ENCODE measurements at places on chromosomes 3 and 15. TPM values are rescaled to one million over a fixed set of nuclear protein-coding genes. Genes with fewer than 3 reads are reported as not detected.

DNA sequence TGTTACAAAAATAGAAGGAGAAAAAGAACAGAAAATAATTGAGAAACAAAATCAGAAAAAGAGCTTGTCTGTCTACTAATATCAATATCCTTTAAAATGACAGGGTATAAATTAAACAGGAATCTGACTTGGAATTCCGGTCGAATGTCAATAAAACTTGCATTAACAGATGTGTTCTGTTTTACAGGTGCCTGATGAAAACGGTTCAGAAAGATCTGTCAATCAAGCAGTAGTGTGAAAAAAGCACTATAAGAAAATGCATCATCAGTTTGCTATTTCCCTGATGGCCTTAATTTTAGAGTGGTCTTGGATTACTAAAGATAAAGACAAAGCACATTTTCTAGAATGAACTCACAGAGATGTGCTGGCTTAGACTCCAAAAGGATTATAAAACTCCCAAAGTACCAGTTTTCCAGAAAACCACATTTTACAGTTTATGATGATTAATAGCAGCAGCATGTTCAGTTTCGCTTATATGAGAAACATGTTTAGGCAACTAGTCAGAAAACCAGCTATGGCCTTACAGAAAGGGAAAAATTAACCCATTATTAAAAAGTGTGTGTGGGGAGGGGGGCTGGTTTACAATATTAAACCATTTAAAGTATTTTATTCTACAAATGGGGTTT is 8.2 kb upstream of the C3orf38 start:
- no peak overlapping the region for H3K4me3 ChIP-seq
- peaks cover 3% of the 10 kb centered on the region for H3K36me3 ChIP-seq
- no peaks in the 10 kb centered on the region for H3K27me3 ChIP-seq
- no peak overlapping the region for H3K27ac ChIP-seq

- no peak overlapping the region for H3K4me3 ChIP-seq
- no peaks in the 10 kb centered on the region for H3K27me3 ChIP-seq
- no peak for DNase-seq
- peaks cover 45% of the 10 kb centered on the region for H3K4me1 ChIP-seq
These were observed 7.4 kb upstream of the LRRFIP2 start for GRCh38 chr3:37181756-37182155.

DNA sequence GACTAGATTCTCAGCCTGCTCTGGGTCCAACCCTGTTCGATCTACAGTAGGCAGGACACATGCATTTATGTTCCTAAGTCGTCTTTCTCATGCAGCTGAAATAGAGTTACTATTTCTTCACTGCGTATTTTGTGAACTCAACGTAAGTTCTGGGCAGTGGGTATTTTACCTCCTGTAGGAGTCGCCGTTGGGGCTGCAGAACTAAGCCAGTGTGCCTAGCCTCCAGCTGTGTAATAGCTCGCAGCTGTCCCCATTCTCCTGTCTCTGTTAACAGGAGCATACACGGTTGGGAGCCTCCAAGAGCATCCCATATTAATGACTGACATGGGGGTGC is 58.4 kb upstream of the HRH1 start:
- no peaks in the 10 kb centered on the region for H3K36me3 ChIP-seq
- no peak overlapping the region for H3K4me3 ChIP-seq
- H3K27ac ChIP-seq = no peak overlapping the region

CHRNA5 gene
- total RNA-seq = not detected

DNA sequence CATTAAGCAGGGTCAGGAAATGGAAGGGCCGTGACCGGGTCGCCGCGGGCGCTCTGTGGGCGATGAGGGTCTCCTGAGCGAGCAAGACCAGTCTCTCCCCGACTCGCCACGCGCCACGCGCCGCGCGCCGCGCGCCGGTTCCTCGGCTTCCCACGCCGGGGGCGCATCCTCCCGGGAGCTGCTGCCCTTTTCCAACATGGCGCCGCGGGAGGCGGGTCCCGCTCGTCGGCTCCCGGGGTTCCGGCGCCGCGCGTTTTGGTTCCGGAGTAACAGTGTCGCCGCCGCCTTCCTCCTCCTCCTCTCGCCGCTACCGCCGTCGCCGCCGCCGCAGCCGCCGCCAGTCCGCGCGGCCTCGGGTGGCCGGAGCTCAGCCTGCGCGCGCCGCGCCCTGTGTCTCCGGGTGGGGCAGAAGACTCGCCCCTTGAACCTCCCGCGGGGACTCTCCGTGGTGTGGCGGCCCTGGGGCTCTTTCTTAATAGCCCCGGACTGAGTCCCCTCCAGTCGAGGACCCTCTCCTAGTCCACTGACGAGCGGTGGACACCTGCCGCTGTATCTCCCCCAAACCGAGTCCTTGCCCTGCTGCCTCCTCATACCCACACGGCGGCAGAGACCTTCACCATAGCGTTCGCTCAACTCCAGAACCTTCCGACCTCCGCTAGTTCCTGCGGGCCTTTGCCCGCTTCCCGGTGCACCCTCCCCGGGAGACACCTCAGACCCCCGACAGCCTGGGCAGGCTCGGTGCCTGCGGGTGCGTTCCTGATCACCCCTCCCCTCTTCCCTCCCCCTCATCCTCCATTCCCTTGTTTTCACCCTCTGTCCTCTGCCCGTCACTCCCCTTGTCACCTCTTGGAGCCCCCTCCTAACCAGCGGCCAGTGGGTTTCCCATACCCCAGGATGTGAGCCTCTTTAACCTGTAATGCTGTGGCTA is at the start of gene MAP2K5:
Gene MAP2K5, plus strand, starts transcription at position 284 of the 928 bp plus-strand sequence. Its CDS starts 633 bp downstream, at position 917.
- H3K27me3 ChIP-seq = no peaks in the 10 kb centered on the region
- peak; percentile 85 for DNase-seq
- peak within 1 kb of the TSS; percentile 60 for H3K4me3 ChIP-seq
- peak within 1 kb of the TSS; percentile 85 for H3K27ac ChIP-seq

DNA sequence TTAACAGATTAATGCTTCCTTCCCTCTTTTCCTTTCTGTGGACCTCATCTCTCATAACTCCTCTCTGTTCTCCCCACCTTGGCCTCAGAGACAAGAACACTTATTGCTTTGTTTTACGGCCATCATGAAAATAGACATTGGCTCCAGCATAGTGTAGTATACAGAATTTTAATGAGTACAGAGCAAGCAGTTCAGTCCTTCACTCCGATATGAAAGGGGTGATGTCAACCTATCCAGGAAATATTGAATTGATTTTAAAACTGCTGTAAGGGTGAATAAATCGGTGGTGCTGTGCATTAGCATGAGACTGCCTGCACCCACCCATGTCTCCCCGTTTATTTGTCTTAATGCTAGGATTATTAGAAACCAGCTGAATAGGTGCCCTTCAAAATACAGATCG is 490.9 kb upstream of the TBL1XR1 start:
- no peaks in the 10 kb centered on the region for H3K4me1 ChIP-seq
- no peaks in the 10 kb centered on the region for H3K27me3 ChIP-seq
- H3K27ac ChIP-seq = no peak overlapping the region
- no peak overlapping the region for H3K4me3 ChIP-seq
- no peak for DNase-seq

- peaks cover 39% of the 10 kb centered on the region for H3K36me3 ChIP-seq
- no peaks in the 10 kb centered on the region for H3K27me3 ChIP-seq
- no peak for DNase-seq
- no peak overlapping the region for H3K4me3 ChIP-seq
These were observed 19.5 kb downstream of the SEC22C start for GRCh38 chr3:42562047-42562907.

DNA sequence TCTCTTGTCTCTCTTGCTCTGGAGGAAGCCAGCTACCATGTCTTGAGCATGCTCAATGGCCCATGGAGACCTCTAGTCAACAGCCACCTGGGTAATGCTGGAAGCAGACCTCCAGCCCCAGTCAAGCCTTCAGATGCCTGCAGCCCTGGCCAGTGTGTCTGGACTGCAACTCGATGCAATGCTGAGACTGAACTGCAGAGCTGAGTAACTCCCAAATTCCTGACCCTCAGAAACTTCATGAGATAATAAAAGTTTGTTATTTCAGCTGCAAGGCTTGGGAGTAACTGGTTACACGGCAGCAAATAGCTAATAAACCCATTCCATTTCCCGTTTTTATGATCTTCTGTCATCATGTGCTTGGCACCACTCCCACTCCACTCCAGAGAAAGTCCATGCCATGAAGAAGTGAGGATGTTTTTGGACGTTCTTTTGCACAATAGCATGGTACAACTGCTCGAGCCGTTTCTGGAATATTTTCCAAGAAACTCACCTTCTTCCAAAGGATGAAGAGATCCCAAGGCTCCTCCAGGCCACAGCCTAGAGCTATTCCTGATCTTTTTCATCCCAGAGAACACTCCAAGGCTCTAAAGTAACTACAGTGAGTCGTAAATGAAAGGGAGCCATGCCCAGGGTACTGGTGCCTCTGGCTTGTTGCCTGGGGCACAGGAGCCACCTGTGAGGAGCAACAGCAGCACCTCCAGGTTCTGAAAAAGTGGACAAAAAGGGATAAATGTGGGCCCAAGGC is 72.0 kb upstream of the KLF13 start:
- no peak overlapping the region for H3K4me3 ChIP-seq
- no peak overlapping the region for H3K27ac ChIP-seq
- no peaks in the 10 kb centered on the region for H3K36me3 ChIP-seq
- no peak for DNase-seq

- no peaks in the 10 kb centered on the region for H3K4me1 ChIP-seq
- no peaks in the 10 kb centered on the region for H3K36me3 ChIP-seq
- H3K27ac ChIP-seq = no peak overlapping the region
- no peaks in the 10 kb centered on the region for H3K27me3 ChIP-seq
- no peak for DNase-seq
These were observed 56.7 kb upstream of the MYRIP start for GRCh38 chr3:39752751-39753150.

All from thyroid gland (tissue), 4 donors.